ENCODE measurements at places on chromosomes 6 and 20.

GRCh38 chr6:36422714-36423100, 19.9 kb downstream of the PXT1 start:
- no peak for DNase-seq

DNA sequence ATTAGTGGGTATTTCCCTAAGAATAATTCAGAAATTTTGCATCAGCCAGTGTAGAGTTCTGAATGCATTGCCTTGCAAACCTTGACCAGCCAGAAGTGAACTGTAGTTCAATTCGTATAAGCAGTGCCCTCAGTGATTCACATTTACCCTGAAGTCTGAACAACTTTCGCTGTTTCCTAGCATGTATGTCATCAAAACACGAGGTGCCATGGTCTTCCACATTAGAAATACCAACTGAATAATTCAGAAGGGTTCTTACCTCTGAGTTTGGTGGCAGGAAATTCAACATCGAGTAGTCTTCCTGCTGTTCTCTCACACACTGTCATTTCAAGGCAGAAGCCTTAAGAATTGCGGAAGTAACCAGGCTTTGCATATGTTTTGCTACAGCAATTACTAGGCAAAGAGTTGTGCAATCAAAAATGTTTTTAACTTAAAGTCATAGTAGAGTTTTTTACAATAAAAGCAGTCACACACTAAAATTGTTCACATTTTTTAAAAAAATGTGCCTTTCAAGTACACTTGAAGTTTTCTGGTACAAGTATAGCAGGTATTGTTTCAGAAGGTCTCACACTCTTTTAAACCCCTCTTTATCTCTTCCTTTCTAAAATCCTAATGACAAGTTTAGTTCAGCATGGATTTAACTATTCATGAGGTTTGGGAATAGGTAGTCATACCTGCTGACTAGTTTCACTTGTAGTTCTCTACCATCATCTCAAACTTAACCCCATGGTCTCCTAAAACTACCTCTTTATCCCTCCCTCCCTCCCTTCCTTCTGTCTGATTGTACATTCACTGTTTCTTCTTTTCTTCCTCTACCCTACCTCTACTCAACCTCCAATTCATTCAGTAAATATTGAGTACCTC, 118.3 kb downstream of the STXBP5 start:
- no peak for DNase-seq

DNA sequence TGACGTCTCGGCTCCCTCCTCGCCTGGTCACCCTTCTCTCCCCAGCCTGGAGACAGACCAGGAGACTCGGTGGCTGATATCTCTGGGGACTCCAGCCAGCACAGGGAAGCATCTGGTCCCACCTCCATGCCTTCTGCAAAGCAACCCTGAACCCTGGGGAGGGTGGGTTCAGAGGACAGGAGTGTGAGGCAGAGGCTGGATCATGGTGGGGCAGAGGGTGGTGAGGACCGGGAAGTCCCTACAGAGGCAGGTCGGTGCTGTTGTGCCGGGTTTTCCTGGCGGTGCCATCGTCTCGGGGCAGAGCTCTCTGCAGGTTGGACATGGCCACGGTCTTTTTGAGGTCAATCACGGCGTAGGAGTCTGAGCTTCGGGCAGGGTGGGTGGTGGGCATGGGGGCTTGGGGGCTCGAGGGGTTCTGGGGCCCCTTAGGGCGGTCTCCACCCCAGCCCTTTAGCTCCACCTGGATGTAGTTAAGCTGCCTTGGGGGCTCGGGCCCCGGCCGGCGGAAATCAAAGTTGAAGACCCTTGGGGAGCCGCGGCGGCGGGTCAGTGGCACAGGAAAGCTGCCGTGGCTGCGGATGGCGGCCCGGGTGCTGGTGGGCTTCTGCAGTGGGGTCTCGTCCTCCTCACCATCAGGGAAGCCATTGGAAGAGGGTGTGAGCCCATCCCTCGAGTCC, 9.2 kb downstream of the FRS3 start:
- DNase-seq = no peak

DNA sequence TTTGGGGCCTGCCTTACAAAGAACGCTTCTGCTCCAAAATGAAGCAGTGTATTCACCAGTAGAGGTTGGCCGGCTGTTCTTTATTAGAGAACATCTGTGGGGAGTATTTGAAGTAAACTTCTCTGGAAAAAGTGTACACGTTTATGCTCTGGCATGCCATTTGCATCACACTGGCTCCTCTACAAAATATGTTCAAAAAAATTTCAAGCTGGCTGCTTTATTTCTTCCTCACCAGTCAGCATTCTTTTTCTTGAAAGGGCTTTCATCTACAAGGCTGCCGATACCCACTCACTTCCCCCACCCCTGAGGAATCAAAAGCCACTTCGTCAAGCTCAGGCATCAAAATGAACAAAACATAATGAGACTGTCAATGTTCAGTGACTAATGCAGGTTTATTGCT, 294.1 kb downstream of the TFAP2B start:
- no peak for DNase-seq

DNA sequence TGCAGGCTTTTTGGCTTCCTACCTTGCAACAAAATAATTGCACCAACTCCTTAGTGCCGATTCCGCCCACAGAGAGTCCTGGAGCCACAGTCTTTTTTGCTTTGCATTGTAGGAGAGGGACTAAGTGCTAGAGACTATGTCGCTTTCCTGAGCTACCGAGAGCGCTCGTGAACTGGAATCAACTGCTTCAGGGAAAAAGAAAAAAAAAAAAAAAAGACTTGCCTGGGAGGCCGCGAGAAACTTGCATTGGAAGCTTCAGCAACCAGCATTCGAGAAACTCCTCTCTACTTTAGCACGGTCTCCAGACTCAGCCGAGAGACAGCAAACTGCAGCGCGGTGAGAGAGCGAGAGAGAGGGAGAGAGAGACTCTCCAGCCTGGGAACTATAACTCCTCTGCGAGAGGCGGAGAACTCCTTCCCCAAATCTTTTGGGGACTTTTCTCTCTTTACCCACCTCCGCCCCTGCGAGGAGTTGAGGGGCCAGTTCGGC, 420 bp downstream of the SOX4 start:
- peak; percentile 61 for DNase-seq

DNA sequence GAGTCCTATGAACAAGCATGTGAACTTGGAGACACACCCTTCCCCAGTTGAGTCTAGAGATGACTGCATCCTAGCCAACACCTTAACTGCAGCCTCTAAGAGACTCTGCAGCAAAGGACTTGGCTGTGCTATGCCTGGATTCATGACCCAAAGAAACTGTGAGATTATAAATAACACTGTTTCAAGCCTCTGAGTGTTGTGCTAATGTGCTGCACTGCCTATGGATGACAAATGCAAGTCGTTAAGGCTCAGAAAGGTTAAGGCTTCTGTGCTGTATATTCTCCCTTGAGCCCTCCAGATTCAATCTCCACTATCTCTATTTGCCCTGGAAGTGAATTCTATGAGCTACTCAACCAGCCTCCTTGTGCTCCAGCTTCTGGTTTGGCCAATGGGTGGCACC, 116.5 kb upstream of the CBLN4 start:
- no peak for DNase-seq

GRCh38 chr6:1595271-1596087, 14.2 kb upstream of the FOXC1 start:
- DNase-seq = no peak

- no peak for DNase-seq
Measured at GRCh38 chr6:11386726-11387125, 150.8 kb upstream of the TMEM170B start.

GRCh38 chr6:10695086-10695657, 400 bp downstream of the PAK1IP1 start:
- DNase-seq = no peak

- DNase-seq = peak; percentile 24
Measured at GRCh38 chr20:36091561-36092397, 62.8 kb upstream of the EPB41L1 start.

DNA sequence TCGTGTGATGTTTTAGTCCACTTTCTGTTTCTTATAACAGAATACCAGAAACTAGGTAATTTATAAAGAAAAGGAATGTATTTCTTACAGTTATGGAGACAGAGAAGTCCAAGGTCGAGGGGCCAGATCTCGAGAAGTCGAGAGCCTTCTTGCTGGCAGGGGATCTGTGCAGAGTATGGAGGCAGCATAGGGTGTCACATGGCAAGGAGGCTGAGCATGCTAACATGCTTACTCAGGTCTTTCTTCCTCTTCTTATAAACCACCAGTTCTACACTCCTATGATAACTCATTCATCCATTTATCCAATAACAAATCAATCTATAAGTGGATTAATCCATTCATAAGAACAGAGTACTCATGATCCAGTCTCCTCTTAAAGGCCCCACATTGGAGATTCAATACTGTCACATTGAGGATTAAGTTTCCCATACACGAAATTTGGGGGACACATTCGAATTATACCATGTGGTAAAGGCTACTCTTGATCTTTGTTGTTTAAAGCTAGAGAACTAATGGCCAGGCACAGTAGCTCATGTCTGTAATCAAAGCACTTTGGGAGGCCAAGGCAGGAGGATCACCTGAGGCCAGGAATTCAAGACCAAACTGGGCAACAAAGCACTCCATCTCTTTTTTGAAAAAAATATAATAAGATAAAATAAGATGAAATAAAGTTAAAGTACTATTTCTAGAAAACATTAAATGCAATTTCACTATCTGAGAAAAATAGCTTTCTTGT, 2.1 kb downstream of the GOPC start:
- DNase-seq = no peak

GRCh38 chr6:104253236-104253635, 606.5 kb downstream of the HACE1 start:
- DNase-seq = no peak

GRCh38 chr6:107806691-107807090, 17.4 kb downstream of the SCML4 start:
- DNase-seq = no peak

DNA sequence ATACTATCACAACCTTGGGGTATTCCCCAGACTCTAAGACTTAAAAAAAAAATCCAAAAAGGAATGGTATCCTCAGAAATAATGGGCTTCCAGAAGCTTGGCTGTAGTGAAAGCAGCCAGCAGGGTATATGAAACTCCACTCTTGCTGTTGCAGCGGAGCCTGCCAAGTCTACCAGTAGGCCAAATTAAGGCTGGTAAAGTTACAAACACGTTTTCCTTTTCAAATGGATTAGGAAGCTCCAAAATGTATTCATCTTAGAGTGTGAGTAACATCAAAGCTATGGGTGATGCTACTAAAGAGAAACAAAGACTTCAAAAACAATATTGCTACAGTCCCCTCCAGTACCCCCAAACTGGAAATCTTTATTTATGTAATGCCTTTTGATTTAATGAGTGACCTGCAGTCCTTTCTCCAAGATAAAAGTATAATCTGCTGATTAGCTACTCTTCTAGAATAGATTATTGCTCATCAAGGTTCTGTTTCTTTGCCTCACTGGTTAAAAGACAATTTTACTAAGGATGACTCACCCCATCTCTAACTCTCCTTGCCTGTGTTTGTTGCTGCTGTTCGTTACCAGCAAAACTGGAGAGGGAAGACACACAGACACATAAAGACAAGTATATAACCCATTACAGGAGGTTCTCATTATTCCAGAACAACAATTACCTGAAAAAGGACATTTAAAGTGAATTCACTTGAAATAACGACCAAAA, 84.9 kb downstream of the BTBD9 start:
- DNase-seq = no peak

GRCh38 chr6:12804952-12805645, 88.5 kb downstream of the PHACTR1 start:
- no peak for DNase-seq

GRCh38 chr6:3421143-3421542, 35.7 kb downstream of the SLC22A23 start:
- DNase-seq = no peak

- DNase-seq = no peak
Measured at GRCh38 chr6:113381232-113381631, 475.9 kb upstream of the MARCKS start.

- DNase-seq = peak; percentile 81
Measured at GRCh38 chr20:7703996-7704395, 236.3 kb downstream of the HAO1 start.

- DNase-seq = peak; percentile 63
Measured at GRCh38 chr6:7150381-7151064, 42.8 kb downstream of the RREB1 start.

- no peak for DNase-seq
Measured at GRCh38 chr6:130610303-130610702, 216.9 kb upstream of the SMLR1 start.

DNA sequence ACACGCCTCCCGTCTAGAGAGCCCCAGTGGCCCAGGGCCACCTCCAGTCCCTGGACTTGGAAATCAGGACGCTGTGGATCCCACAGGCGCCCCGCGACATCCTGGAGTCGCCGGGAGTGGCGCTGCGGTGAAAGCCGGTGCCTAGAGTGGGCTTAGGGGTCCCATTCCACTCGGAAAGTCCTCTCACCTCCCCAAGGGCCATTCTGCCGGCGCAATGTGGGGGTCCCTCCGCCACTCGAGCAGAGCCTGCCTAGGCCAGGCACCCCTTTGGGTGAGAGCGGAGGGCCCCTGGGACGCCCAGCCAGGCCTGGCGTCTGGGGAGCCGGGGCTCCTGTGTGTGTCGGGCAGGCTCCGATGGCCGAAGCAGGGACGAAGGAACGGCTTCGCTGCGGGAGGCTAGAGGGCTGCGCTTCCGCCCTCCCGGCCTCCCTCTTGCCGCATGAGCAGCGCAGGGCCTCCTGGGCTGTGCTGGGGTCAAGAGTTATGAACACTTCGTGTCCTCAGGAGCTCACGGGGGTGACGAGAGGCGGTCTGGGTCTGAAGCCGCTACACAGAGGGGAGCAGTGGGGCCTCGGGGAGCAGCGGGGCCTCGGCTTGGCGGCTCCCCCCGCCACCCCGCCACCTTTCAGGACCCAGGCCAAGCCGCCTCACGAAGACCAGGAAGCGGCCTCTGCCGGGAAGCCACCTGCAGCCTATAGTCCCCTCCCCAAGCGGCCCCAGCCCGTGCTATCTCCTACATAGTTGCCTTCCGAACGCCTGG, 13.6 kb downstream of the POU3F2 start:
- DNase-seq = no peak

DNA sequence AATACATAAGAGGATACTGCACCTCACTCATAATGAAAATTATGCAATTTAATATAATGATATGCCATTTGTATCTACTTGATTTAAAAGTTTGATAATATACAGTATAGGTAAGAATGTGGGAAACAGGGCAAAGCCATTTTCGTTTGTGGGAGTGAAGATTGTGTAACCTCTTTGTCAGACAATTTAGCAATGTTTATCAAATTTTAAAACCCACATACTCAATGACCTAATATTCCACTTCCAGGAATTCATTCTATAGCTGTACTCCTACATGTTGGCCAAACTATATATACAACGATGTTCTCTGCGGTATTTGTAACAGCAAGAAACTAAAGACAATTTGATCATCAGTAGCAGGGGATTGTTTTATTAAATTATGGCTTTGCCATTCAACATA, 17.8 kb upstream of the FKBP5 start:
- no peak for DNase-seq

DNA sequence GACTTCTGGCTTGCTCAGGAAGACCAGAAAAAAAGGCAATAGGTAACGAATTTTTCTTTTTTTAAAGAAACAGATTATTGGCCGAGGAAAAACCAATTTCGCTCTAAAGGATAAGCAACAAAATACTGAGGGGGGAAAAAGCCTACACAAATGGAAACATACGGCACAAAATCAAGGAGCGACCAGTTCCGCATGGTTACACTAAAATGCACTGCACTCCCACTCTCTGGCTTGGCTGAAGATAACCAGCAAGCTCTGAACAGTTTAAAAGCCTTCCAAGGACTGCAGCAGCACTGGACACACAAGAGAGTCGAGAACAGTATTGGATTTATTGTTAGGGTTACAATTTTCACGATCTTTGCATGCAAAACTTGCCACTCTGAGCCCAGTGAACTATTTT, 881 bp upstream of the MAP7 start:
- DNase-seq = no peak
